ENCODE measurements at places on chromosomes 12 and 14. TPM values are rescaled to one million over a fixed set of nuclear protein-coding genes. Genes with fewer than 3 reads are reported as not detected.

The MANSC4 gene
- total RNA-seq = not detected

DNA sequence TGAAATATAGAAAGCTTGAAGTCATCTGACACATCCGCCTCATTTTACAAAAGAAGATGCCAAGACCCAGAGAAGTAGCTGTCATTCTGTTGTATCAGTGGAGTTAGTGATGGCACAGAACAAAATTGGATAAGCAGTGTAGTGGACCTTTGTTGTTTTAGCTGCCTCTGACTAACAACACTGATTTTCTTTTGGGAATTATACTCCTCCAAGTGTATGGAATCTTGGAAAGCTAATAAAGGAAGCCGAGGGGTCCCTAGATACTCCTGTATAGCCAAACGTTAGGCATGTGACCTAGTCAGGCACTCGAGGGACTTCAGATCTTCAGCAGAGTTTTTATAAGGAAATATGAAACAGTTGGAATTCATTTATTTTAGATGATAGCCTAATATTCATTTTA lies 94.5 kb downstream of the OTOGL start:
- DNase-seq = no peak

- no peak for DNase-seq
Measured at GRCh38 chr12:120015313-120015712, 26.3 kb downstream of the BICDL1 start.

- DNase-seq = no peak
Measured at GRCh38 chr12:40735551-40736230, 43.5 kb downstream of the CNTN1 start.

GRCh38 chr14:56321861-56322260 lies 203.7 kb downstream of the PELI2 start:
- no peak for DNase-seq

DNA sequence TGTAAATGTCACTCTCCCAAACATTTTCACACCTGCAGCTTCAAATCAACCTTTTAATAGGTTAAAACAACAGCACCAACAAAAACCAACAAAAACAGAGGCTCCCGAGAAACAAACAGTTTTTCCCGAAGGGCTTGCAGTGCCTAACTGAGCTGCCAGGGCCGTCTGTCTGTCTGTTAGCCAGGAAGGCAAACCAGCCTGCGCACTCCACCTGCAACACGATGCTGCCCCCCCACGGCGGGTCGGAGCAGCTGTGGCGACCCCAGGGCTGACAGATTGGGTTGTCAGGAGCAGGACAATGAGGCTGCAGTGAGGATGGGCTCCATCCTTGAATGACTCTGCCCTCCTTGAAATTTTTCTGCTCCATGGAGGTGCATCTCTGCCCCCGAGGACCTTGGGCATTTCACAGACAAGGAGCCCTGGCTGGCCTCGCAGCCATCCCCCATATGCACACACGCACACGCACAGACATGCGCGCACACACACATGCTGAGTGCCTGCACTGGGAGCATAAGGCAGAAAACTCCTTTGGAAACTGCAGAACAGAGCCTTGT lies 2.6 kb downstream of the RTL1 start:
- no peak for DNase-seq

The FGF6 gene
- total RNA-seq = not detected

- DNase-seq = no peak
Measured at GRCh38 chr12:70759161-70759918, 122.1 kb upstream of the PTPRB start.

- no peak for DNase-seq
Measured at GRCh38 chr12:49808686-49809380, 19.4 kb downstream of the NCKAP5L start.

DNA sequence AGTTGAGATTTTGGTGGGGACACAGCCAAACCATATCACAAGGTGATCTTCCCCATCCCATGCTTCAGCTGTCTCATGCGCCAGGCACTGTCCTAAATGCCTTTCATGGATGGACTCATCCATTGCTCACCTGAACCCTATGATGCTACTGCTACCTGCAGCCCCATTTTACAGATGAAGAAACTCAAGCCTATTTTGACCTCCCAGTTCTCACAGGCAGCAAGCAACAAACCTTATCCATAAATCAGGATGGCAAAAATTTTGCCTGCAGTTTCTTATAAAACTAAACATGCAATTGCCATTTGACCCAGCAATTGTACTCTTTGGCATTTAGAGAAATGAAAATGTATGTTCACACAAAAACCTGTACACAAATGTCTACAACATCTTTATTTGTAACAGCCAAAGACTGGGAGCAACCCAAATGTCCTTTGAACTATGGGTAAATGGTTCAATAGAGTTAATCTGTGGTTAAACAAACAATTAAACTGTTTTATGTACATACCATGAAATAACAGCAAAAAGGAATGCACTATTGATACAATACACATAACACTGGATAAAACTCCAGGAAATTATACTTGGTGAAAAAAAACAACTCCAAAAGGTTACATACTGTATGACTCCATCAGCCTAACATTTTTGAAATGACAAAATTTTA lies 2.6 kb downstream of the NT5DC3 start:
- no peak for DNase-seq

DNA sequence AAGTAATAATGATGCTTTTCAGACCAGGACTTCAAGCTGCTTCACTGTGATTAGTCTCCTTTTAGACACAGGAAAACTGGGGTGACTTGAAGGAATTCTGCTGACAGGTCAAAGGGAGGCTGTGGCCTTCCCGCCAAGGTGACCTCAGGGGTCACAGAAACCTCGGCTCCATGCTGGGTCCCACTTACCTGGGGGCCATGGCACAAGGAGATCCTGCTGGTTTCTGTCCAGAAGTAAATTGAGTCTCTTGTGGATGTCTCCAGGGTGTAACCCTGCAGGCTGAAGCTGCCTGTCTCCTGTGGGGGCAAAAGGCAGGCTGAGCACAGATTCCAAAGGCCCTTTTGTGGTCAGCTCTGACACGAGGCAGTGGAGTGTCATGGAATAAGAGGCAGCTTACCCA lies 138.7 kb upstream of the MED13L start:
- no peak for DNase-seq

DNA sequence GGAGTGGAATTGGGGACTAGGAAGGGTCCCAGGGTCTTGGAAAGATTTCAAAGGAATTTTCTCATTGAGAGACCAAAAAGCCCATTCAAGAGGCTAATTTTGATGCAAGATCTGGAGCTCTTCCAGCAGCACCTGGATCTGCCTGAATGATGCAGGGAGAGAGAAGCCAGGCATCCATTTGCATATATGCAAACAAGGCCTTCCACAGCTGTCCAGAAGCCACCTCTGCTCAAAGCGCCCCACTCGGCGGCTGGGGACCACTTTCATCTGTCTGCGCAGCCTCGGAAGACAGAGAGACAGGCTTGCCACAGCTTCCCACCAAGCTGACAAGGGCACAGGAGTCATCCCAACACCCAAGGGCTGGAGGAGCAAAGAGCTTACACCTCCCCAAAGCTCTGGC lies 295.6 kb downstream of the DPF3 start:
- DNase-seq = no peak

The CEBPE gene
- total RNA-seq = 0.17 TPM

- DNase-seq = no peak
Measured at GRCh38 chr14:65392296-65392695, 20.2 kb upstream of the FUT8 start.

DNA sequence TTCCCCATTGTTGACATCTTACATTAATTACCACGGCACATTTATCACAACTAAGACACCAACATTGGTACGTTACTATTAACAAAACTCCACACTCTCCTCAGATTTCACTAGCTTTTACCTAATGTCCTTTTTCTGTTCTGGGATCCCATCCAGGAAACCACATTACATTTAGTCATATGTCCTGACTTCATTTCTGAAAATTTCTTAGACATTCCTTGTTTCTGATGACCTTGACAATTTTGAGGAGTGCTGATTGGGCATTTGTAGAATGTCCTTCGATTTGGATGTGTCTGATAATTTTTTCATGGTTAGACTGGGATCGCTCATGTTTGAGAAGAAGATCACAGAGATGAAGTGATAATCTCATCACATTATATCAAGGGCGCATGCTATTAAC lies 34.6 kb upstream of the ACSM4 start:
- DNase-seq = no peak

DNA sequence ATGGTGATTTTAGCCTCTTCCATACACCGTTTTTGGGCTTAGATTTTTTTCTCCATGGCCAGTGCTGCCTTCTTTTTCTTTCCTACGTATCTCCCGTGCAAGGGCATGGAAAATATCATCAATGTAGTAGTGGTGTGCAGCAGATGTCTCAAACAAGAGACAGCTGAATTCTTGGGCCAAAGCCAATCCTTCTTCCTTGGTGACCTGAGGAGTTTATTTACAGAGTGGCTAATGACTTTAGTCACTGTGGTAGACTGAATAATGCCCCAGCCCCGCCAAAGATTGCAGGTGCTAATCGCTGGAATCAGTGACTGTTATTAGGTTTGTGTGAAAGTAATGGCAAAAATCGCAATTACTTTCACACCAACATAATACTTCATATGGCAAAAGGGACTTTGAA lies 235.5 kb upstream of the NOS1 start:
- DNase-seq = no peak

- no peak for DNase-seq
Measured at GRCh38 chr14:54794159-54794558, 108.5 kb downstream of the GCH1 start.

The SOX5 gene
- 85.5 TPM for total RNA-seq

GRCh38 chr14:61662437-61663311 lies 32.6 kb upstream of the HIF1A start:
- peak; percentile 26 for DNase-seq

- DNase-seq = no peak
Measured at GRCh38 chr12:97476255-97476654, 13.7 kb downstream of the RMST start.

GRCh38 chr14:24167469-24168114 lies 4.3 kb upstream of the REC8 start:
- DNase-seq = no peak

DNA sequence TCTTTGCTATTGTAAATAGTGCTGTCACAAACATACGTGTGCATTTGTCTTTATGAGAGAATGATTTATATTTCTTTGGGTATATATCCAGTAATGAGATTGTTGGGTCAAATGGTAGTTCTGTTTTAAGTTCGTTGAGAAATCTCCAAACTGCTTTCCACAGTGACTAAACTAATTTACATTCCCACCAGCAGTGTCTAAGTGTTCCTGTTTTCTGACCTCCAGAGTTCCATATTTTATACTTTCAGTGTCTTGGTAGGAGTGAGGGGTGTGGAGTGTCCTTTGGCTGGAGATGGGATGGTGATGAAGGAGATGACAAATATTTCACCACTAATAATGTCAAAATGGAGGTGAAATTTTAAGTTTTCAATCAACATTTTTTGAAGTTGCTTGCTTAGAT lies 86.4 kb downstream of the DACT1 start:
- no peak for DNase-seq

Measured in activated B cell treated with CpG ODN at 0.5 μM for 24 hours (primary cell).